ENCODE measurements at places on chromosomes 12 and 14.

DNA sequence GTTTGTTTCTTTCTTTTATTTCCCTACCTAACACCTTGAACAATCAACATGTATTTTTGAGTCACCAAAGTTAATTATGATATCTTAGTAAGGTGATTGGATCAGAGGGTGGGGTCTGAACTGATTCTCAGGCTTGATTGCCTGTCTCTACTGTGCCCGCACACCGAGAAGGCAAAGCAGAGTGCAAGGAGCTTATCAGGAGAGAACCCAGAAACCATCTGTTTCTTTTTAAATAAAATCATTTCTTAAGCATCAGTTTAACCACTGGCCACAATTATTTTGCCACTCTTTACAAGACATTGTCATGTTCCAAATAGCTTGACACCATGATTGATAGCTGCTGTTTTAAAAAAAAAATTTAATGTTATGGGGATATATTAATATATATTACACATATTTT lies 3.1 kb downstream of the GARIN2 start:
- no peak for DNase-seq

GRCh38 chr12:15547691-15548090 lies 225.4 kb downstream of the PTPRO start:
- DNase-seq, result no peak

GRCh38 chr12:82040987-82041743 lies 282.0 kb upstream of the PPFIA2 start:
- DNase-seq, result no peak

DNA sequence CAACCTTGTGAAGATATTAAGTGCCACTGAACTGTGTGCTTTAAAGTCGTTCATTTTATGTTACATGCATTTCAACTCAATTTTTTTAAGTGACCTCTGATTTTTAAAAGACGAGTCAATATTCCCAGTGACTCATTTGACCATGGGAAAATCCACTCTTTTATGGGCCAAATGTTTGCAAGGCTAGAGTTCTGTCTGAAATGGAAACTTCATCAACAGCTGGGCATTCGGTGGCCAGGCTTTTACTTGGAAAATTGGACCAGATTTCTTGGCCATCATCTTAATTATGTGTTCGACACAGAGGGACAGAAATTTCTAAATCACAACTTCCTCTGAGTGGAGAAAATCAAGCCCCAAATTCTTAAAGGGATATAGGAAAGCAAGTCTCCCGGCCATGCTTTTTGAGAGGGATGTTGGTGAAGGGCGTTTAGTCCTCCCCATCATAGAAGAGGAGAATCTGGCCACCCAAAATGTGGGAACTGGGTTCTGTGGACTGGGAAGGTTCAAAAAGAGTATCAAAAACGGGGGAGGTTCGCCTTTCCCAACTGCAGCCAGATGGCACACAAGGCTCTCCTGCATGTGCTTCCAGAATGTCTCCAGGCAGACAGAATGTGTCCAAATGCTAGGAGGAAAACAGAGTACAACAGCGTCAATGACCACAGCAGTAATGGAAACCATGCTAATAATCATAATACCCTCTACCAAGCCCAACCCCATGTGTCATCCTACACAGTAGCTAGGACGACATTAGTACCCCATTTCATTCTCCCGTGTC lies 40.9 kb upstream of the FZD10 start:
- no peak for DNase-seq

DNA sequence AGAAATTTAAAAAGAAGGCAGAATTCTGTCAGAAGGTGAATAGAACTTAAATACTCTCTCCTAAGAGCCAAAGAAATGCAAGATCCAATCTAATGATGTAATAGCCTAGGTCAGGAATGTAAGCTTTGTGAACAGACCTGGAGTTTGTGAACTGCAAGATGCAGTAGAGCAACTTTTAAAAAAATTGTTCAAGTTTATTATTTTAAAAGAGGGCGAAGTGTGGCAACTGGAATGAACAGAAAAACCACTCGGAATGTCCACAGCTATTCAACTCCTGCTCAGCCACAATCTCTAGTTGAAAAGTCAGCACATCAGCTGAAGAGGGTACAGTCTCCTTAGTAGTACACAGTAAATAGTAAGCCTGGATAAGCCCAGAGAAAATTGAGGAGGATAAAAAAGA lies 228.8 kb downstream of the PPFIA2 start:
- DNase-seq, result no peak

DNA sequence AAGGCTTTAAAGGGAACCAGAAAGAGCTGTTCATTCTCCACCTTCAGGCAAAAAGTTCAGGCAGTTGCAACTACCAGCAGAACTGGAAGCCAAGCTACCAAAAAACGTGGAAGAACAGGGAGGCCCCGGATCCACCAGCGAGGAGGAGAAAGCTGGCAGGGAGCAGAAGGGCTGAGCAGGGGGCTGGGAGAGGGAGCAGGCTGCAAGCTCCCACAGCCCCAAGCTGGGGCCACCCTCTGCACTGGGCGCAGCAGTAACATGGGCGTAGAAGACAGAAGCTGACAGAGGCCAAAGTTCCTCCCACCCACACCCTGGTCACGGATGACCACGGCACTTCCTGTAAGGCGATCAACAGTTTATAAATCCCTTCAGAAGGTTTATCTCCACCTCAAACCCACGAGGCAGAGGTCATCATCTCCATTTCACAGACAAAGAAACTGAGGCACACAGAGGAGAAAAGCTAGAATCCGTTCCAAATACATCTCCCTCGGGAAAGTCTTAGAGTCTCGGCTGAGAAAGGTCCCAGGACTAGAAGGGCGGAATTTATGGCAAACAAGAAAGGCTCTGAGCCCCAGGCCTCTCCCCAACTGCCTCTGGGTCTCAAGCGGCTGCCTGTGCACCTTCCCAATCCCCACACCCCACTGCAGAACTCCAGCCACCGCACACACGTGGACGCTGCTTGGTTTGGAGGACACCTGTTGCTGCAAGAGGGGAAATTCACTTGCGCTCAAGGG lies 1.8 kb downstream of the CCDC85C start:
- peak; percentile 40 for DNase-seq

DNA sequence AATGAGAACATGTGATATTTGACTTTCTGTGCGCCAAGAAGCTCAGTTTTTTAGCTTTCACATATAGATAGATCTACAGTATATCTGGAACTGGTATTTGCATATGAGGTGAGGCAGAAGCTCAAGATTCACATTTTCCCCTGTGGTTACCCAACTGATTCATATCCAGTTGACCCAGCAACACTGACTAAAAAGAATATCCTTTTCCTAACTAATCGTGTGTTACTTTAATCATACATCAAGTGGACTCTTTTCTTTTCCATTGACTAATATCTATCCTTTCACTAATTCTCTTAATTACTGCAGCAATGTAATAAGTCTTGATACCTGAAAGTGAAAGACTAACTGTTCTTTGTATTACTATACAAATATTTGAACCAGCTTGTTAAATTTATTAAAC lies 236.1 kb downstream of the AEBP2 start:
- DNase-seq, result no peak

DNA sequence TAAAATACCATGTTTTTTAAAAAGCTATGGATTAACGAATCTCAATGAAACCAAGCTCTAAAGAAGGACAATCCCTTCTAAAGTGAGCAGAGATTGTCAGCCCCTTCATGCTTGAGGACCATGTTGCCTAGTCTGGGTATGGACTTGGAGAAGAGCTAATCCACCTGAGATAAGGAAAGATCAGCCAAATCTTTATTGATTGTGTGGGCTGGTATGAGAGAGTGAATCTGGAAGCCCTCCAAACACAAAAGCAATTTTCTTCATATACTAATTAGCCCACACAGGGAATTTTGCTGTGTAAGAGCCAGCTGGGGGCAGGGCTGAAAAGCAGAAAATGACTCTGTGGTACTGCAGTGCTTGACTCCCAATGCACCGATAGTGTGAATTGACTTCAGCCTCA lies 47.4 kb upstream of the DICER1 start:
- no peak for DNase-seq

GRCh38 chr14:29671034-29671433 lies 256.6 kb downstream of the PRKD1 start:
- no peak for DNase-seq

DNA sequence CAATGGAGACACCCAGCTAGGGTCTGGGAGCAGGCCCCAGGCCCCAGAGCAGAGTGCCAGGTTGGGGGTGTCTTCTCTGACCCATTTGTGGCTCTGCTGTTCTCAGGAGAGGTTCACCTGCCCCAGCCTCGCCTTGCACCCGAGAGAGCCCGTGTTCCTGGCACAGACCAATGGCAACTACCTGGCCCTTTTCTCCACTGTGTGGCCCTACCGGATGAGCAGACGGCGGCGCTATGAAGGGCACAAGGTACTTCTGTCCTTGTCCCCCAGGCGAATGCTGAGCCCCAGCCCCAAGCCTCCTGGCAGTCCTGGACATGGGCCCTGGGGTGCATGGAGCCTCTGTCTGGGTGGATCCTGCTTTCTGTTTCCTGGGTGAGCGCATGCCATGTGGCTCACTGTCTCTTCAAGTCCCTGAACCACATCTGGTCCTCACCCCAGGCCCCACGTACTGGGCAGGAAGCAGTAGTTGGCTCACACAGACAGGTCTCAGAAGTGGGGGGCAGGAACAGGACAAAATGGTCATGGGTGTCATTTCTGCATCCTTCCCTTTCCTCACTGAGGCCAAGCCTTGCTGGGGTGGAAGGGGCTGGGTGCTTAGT lies 58.2 kb downstream of the BEGAIN start:
- peak; percentile 5 for DNase-seq

- peak; percentile 24 for DNase-seq
Observed at GRCh38 chr14:58299401-58300330, 1.3 kb downstream of the ARID4A start.

GRCh38 chr14:31881531-31882310 lies 195.4 kb upstream of the ARHGAP5 start:
- no peak for DNase-seq

DNA sequence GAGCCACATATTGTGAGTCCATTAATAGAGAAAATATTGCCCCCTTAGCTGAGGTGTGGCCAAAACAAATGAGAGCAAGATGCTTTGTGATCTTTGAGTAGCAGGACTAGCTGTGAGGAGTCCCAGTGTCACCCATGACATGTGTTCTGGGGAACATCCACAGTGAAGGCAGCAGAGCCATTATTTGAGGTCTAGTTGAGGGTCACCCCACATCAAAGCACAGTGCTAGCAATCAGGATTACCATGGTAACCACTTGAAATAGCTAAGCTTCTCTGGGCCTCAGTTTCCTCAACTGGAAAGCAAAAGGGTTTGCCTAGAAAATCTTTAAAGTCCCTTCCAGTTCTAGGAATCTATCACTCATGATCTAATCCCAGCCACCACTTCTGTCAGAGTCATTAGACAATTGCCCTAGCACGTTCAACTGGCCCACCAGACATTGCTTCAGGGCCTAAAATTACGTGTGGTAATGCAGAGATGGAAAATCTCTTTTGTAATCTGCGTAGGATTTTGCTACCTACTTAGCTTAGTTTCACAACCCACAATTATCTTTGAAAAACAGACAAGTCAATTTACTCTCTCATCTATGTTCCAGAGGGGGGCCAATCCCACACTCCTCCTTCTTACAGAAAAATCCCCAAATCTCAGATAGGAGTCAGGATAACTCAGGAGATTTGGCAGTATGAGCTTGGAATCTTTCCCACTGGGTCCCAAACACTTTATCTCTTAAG lies 251.2 kb upstream of the EGLN3 start:
- no peak for DNase-seq

- DNase-seq, result no peak
Observed at GRCh38 chr12:15899282-15899870, 11.8 kb upstream of the DERA start.

DNA sequence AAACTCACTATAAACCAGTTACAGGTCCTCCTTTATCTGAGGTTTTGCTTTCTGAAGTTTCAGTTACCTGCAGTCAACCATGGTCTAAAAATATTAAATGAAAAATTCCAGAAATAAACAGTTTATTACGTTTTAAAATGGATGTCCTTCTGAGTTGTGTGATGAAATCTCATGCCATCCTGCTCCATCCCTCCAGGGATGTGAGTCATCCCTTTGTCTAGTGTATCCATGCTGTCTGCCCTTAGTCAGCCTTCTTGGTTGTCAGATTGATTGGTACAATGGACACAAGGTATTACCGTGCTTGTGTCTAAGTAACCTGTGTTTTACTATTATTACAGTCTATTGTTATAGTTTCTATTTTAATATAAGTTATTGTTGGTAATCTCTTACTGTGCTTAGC lies 328.3 kb downstream of the APAF1 start:
- DNase-seq, result no peak

DNA sequence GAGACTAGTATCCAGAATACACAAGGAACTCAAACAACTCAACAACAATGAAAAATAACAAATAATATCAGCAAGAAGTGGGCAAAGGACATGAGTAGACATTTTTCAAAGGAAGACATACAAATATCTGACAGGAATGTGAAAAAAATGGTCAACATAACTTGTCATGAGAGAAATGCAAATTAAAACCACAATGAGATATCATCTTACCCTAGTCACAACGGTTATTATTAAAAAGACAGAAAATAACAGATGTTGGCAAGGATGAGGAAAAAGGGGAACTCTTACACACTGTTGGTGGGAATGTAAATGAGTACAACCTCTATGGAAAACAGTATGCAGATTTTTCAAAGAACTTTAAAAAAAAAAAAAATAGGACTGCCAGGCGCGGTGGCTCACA lies 20.4 kb downstream of the VWF start:
- no peak for DNase-seq

- no peak for DNase-seq
Observed at GRCh38 chr12:6770600-6770999, 1.7 kb upstream of the LAG3 start.

DNA sequence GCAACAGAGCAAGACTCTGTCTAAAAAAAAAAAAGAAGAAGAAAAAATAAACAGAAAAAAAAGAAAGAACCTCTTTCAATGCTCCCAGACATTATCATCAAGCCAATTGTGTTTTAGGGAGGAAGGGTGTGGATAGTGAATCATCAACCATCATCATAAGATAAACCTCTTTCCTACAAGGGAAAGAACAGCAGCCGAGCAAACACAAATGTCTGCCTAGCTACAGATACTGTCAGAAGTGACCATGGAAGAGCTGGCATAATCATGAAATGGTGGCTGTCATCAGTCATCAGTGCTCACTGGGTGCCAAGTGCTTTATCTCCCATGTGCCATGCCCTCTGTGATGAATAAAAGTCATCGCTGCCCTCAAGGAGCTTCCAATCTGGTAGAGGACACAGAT lies 46.6 kb downstream of the SLC17A8 start:
- no peak for DNase-seq

- DNase-seq, result no peak
Observed at GRCh38 chr12:117816-118345, 51.3 kb downstream of the IQSEC3 start.

- no peak for DNase-seq
Observed at GRCh38 chr14:91169951-91170350, 56.1 kb downstream of the DGLUCY start.

GRCh38 chr12:75650595-75651341 lies 139.4 kb upstream of the KRR1 start:
- no peak for DNase-seq

DNA sequence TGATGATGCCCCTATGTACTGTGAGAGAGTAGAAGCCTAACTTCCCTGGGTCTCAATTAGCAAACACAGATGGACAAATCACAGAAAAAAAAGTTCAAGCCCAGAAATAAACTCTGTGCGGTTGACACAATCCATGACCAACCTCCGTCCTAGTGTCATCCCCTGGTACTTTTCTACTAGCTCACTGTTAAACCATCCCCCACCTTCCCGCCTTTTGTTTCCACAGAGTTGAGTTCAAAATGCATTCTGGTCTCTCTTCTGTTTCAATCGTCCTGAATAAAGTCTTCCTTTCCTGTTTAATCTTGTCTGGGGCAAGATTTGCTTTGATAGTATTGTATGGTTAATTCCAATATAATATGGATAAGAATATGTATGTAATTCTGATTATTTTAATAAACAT lies 199.9 kb downstream of the SLC6A15 start:
- no peak for DNase-seq

GRCh38 chr12:108996320-108996719 lies 24.5 kb downstream of the SVOP start:
- no peak for DNase-seq

Data from activated CD4-positive, alpha-beta memory T cell treated with anti-CD3 and anti-CD28 coated beads for 36 hours (primary cell).